ENCODE measurements at places on chromosomes 7 and 10.

DNA sequence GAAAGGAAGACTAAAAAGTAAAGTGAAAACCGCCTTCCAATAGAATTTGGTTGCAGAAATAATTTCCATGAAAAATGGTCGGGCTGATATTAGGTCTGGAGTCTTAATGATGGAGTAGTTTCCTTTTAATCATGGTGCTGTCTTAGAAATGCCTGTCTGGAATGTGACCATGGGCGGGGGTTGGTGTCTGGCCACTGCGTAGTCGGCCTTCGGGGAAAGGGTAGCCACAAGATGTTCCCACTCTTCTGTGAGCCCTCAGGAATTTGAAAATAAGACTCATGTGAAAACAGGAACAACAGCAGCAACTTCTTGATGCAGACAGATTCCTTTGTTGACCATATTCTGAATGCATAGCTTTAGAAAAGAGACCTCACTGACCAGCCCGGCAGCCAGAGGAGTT is 176.8 kb downstream of the KIAA1217 start:
- peak; percentile 34 for DNase-seq

DNA sequence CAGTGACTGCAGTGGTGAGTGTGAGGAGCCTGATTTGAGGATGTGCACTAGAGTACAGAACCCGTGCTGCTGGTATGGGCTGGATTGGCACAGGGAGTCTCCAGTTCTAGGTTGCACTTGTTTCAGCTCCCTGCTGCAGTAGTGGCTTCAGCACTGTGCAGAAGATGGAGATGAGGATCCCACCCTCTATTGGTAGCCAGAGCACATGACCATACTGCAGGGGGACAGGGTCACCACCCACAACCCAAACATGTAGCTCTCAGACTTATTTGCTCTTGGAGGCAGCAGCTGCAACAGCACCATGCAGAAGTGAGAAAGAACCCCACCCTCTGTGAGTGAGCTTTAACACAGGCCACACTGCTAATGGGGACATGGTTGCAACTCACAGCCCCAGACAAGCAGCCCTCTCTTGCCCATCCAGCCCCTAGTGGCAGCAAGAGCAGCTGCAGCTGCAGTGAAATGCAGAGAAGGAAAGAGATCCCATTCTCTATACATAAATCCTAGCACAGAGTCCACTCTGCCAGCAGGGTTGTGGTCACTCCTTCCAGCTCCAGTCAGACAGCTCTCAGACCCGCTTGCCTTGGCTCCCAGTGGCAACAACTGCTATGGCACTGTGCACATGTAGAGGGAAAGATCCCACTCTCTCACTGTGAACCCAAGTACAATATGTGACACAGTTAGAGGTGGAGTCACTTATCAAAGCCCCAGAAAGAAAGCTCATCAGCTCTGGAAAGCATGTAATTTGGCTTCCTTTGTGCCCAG is 51.4 kb upstream of the SCIN start:
- peak; percentile 79 for DNase-seq

DNA sequence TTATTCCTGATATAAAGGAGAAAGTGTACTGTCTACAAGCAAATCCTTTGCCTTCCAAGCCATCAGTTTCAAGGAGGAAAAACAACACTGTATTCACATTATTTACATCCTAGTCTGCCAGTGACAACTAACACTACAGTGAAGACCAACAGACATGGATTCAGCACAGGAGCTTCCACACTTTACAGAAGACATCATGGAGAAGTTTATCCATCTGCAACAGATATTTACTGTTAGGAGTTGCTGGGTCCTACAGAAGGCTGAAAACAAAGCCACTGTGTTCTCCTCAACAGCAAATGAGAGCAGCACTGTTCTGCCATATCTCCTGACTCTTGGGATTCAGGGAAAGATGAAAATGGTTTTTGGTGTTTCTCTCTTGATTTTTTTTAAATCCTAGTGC is 31.9 kb downstream of the NAPEPLD start:
- no peak for DNase-seq

- no peak for DNase-seq
These were observed 77.5 kb downstream of the LRRC4 start for GRCh38 chr7:127953423-127954356.

GRCh38 chr10:64148607-64149006 is 627.4 kb downstream of the REEP3 start:
- DNase-seq: no peak

DNA sequence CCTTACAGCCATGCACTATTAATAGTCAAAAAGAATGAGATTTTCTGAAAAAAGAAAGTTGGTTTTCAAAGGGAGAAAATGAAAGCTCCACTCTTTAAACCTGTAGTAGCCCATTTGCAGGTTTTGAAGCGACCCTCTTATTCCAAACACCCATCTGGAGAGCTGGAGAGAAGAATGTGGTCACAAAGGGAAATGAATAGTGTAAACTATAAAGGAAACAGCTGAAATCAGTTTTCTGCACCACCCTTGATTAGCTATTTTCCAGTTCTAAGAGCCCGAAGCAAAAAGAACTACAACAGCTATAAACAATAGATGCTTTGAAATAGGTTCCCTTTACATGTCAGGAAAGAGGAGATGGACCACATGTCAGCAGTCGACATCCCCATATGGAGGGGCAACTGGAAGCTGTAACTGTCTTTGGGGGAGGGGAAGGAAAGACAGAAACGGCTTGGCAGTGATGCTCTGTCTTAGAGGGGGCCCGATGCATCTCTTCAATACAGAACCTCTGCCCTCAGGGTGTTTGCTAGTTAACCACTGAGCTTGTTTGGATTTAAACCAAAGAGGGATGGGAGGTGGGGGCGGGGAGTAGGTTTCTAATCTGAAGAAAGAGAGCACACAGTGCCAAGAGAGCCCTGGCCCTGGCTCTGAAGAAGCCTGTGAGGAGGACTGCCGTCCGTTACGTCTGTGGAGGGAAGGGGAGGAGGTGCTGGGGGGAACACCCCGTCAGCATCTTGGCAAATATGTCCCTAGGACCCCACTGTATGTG is 55.3 kb downstream of the CPVL start:
- peak; percentile 40 for DNase-seq

DNA sequence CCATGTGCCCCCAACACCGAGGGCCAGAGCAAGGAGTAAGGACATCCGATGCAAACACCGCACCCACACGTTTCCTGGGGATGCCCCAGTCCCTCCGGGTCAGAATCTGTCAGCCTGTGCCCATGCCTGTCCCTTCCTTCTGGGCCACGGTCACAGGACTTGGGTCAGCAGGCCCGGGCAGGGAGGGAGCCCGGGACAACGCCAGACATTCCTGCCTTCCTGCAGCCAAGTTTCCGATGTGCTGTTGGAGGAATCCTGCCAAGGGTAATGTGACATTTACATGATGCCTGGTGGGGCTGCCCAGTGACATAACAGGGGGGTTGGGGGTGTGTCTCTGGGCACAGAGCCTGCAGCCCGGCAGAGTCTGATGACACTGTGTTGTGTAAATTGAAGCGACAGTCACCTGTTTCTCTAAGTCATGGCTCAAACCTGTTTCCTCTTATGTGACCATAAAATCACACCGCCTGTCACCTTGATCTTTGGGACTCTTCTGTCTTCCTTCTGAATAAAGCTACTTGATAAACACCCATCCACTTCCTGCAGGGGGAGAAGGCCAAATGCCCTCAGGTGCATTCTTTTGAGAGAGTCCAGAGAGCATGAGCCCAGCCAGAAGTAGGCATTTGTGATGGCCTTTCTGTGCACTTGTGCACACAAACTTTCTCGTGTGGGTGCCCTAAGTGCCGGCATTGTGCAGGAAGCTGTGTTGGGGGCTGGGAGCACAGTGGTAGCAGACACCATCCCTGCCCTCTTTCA is 175.3 kb upstream of the RHEB start:
- DNase-seq: no peak

GRCh38 chr7:29853072-29853471 is 46.8 kb downstream of the WIPF3 start:
- DNase-seq: no peak

DNA sequence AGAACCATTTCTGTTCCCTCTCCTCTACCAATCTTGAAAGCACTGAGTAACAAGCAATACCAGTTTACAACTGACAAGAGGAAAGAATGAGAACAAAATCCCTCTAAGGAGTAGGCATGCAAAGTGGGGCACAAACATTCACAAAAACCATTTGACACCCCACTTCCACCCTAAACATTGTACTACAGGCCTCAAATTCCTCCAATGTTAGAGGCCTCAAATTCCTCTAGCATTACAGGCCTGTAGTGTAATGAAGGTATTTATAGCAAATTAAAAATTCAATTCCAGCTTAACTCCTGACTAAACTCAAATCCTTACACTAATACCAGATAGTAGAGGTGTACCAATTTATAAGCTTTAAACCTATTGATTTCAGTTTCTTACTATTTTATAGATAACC is 85.4 kb downstream of the SIRT1 start:
- DNase-seq: peak; percentile 14

GRCh38 chr10:48414778-48415177 is 108.3 kb downstream of the MAPK8 start:
- DNase-seq: no peak

GRCh38 chr7:133367561-133367960 is 114.7 kb downstream of the EXOC4 start:
- DNase-seq: no peak

- no peak for DNase-seq
These were observed 175.6 kb upstream of the VWC2 start for GRCh38 chr7:49597805-49598204.

DNA sequence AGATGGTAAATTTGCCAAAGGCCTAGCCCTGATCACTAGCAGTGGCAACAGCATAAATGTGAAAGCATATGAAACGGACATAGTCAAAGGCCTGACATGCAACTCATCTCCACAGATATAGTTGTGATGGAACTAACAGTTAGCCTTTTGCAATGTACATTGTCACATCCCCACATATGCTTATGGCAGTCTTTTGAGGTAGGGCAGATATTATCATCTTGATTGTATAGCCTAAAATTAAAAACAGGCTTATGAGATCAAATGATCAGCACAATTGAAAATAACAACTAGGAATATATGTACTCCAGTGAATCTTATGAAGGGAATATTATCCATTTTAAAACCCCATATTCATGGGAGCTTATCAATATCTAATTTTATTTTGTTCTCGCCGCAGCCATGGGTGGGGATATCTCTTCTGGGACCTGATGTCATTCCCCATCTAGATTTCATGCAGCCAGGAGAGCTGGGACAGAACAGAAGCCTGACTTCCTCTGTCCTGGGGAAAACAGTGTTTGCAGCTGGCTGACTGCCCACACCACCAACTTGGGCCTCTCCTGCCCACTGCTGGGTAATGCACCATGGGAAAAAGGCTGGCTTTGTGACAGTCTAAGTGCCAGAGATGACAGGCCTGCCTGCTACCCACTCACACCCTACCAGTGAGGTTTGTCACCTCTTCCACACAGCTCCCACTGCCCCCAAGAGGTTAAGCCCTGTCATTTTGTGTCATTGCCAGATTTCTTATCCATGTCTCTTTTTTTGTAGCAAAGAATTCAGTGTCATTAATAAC is 180.2 kb upstream of the FZD1 start:
- no peak for DNase-seq

- DNase-seq: no peak
These were observed 287.4 kb downstream of the EXOC4 start for GRCh38 chr7:133540096-133540860.

GRCh38 chr10:103618575-103619423 is 125.3 kb downstream of the NEURL1 start:
- no peak for DNase-seq

DNA sequence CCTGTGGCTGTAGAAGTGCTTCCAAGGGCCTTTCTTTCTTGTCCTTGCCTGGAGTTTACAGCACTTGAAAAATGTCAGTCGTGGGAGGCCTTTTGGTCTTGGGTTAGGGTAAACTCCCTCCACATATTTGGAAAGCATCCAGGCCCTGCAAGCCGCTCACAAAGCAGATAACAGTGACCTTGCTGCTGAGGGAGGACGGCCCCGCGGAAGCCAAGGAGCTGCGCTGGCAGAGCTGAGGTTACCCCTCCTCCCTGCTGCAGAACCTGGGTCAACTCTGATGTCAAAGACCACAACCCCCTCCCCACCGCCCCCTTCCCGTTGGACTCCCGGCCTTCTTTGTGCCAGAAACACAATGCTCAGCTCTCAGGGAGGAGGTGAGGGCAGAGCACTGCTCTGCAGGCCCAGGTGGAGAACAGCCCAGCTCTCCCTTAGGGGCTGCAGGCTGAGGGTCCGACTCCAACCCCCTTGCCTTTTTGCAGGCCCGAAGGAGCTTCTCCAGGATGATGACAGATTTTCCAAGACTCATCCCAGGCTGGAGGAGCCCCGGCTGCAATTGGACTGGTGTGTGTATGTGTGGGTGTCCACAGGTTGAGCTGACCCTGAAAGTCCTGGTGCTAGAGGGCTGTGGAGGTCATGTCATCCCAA is 957.6 kb upstream of the ZNF722 start:
- no peak for DNase-seq
